ENCODE measurements at places on chromosomes 5 and 9.

DNA sequence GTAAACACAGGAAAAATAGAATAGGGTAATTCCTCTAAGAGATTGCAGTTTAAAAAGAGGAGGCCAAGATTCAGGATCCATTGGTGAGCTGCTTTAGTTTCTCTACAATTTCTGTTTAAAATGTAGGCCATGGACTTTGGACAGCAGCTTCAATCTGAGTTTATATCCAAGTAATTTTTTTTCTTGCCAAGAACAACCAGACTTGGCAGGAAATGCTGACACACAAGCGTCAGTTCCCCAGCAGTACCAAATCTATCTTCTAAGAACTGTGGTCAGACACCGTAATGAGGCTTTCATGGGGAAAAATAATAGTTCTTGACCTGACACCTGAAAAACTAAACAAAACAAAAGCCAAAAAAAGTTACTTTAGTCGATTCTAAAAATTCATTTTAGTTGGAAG, 528.8 kb downstream of the CSNK1G3 start:
- no peak for DNase-seq

DNA sequence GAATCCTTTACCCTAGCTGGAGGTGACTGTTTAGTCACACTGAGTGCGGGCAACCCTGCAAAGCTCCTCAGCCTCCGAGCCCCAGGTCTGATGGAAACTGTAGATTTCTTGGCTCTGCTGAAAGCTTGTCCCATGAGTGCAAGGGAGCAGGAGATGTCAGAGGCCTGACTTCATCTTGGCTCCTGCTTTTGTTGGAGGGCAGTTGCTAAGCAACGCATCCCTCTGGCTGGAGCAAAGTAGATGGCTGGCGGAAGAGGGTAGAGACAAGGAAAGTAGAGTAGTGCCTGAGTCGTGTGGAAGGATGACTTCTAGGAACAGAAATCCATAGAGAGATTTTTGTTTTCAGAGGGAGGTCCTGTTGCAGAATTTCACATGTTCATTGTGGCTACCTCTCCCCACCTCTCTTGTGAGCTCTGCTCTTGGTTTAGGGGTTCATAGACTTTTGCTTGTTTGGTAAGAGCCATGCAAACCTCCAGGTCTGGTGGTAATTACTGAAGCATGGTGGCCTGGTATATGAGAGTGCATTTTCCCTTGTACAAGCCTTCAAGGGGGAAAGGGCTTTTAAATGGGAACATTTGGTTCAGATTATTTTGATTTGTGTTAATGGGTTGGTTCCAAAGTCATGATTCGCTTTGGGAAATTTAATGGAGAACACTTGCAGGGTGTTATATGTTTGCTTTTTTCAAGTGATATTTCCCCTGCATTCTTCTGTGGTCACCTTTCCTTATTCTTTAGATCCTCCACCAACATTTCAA, 71.5 kb downstream of the ARHGAP26 start:
- no peak for DNase-seq

GRCh38 chr9:120376101-120376500, 203.9 kb downstream of the CDK5RAP2 start:
- DNase-seq, result no peak

DNA sequence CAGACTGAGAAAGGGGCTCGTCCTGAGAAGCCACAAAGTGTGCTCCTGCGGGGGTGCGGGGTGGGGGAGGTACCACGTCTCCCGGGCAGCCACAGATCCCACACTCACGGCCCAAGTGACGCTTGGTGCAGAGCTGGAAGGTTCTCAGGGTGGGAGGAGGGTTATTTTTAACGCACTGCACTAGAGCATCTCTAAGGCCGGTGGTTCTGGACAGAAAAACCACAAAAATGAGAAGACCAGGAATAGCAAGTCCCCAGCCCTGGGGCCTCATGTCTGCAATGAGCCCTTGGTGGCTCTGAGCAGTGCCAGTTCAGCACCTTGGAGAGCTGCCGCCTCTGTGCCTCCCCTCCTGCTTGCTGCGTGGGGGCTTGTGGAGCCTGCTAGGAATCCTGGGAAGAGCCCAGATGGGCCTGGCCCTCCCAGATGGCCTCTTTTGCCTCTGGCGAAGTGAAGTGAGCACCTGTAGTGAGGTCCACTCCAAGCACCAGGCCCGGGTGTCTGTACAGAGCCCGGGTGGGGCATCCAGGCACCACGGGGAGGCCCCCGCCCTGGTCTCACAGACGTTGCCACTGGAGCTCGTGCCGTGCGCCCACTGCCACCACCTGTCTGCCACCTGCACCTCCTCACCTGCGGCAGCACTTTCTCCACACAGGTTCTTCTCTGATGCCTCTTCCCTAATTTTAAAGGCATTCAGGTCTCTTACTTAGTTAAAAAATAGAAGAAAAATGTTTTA, 48.9 kb upstream of the CACNA1B start:
- no peak for DNase-seq

DNA sequence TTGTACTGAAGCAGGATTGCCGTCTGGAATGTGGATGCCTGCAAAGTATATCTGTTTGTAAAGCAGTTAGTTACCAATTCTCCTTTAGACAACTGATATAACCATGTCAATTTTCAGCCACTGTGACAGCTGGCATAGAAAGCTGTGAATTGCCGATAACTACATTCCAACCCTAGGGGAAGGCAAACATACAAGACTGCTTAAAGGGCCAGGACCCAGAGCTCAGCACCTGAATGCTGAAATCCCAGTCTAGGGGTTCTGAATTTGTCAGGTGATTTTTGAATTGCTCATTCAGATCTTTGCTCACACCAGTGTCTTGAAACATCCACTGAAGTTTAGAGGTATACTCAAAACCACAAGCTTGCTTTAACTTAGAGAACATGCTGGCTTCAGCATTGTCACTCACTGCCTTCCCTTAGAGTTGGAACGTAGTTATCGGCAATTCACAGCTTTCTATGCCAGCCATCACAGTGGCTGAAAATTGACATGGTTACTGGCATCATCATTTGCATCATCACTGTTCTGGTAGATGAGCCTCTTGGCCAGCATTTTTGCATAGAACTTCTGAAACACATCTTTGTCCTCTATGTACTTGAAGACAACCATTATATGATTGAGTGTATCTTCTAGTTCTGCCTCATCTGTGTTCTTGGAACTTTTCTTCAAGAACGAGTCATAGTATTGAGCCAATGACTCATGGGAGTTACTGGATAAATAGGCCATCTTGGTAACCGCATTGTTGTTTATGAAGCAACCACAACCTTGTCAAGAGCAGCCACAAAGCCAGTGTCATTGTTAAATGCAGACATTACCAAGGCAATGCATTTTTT, 82.1 kb downstream of the CCDC192 start:
- no peak for DNase-seq

- no peak for DNase-seq
These were observed 102.8 kb downstream of the PLK2 start for GRCh38 chr5:58357121-58357520.

DNA sequence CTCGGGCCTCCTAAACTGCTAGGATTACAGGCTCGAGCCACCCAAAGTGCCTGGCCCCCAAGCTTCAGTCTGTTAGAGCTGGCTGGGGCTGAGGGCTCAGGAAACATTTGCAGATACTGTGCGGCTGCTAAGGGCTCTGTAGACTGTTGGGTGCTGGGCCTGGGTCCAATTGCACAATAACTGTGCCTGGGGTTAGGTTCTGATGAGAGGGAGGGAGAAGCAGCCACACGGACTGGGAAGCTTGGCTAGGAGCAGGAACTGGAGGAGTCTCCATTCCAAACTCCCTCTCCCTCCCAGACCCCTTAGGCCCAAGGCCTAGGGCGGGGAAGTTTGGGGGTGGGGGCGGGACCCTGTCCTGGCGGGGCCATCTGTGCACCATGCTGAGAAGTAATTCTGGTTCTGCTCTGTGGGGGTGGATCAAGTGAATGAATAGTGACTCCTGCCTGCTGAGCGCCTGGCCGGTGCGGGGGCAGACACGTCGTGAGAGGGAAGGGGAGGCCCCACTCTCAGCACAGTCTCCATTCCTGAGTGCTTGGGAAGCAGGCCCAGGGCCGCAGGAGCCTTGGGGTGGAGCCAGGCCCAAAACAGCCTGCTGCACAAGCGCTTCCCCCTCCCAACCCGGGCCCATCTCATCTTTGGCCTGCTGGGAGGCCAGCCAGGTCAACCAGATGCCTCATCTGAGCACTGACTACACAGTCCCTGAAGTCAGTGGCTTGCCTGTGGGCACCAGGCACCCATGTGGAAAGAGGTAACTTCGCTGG, 1.5 kb downstream of the ASS1 start:
- no peak for DNase-seq

GRCh38 chr5:175700991-175701390, 43.1 kb downstream of the HRH2 start:
- no peak for DNase-seq
